ENCODE measurements at places on chromosomes 5 and 9. TPM values are rescaled to one million over a fixed set of nuclear protein-coding genes. Genes with fewer than 3 reads are reported as not detected.

GRCh38 chr9:9892217-9892616, 720.6 kb downstream of the PTPRD start:
- no peaks in the 10 kb centered on the region for H3K36me3 ChIP-seq
- no peaks in the 10 kb centered on the region for H3K4me1 ChIP-seq
- no peak overlapping the region for H3K27ac ChIP-seq

GRCh38 chr9:138115506-138115905, 237.9 kb downstream of the CACNA1B start:
- H3K4me1 ChIP-seq: no peaks in the 10 kb centered on the region
- no peak overlapping the region for H3K27ac ChIP-seq
- no peak for DNase-seq
- no peaks in the 10 kb centered on the region for H3K36me3 ChIP-seq
- no peak overlapping the region for H3K4me3 ChIP-seq
- H3K27me3 ChIP-seq: no peaks in the 10 kb centered on the region

GRCh38 chr9:71984403-71984802, 73.0 kb downstream of the C9orf85 start:
- no peak overlapping the region for H3K4me3 ChIP-seq
- H3K27me3 ChIP-seq: no peaks in the 10 kb centered on the region

DNA sequence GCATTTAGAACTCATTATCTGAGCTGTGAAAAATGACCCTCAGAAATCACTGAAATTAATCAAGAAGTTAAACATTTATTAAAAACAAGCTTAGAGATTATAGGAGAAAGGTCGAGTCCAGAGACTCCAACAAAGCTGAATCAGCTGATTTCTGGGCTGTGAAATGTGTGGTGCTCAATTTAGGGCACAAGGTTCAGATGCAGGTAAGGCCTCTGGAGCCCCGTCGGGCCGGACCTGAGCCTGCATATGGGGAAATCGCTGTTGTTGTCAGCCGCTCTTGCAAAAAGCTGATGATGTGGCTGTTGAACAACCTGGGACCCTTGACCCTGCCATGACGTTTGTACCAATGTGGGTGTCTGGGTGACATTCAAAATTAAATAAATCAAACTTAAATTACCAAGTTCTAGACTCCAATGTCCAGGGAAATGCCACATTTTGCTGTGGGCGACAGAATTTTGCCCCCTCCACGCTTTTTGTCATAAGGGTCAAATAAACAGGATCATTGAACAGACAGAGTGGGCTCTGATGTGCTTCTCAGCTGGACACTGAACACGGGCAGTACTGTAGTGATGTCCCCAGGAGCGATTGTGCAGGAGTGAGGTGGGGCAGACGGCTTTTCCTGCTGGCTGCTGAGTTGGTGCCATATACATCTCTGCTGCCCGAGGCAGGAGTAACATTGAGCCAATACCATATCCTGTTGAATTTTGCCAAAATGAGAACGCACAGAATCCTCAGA, 27.2 kb upstream of the FBP1 start:
- H3K4me3 ChIP-seq: no peak overlapping the region
- no peaks in the 10 kb centered on the region for H3K36me3 ChIP-seq
- H3K27ac ChIP-seq: no peak overlapping the region
- H3K4me1 ChIP-seq: no peaks in the 10 kb centered on the region

DNA sequence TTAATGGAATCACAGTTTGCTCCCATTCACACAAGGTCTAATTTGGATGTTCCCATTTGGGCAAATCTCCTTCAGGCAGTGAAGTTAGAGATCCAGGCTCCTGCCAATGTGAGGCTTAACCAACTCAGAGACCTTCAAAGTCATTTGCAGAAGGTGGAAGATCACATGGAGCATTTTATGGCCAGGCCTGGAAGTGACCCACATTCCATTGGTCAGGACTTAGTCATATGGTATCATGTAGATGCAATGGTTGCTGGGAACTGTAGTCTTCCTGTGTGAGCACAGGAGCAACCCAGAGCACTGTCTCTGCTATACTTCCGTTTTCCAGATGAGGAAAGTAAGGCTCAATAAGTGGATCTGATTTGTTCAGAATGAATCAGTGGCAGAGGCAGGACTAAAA, 292.7 kb upstream of the SMARCA2 start:
- H3K4me3 ChIP-seq: no peak overlapping the region
- no peak overlapping the region for H3K27ac ChIP-seq
- H3K4me1 ChIP-seq: no peaks in the 10 kb centered on the region
- no peaks in the 10 kb centered on the region for H3K27me3 ChIP-seq
- no peak for DNase-seq

DNA sequence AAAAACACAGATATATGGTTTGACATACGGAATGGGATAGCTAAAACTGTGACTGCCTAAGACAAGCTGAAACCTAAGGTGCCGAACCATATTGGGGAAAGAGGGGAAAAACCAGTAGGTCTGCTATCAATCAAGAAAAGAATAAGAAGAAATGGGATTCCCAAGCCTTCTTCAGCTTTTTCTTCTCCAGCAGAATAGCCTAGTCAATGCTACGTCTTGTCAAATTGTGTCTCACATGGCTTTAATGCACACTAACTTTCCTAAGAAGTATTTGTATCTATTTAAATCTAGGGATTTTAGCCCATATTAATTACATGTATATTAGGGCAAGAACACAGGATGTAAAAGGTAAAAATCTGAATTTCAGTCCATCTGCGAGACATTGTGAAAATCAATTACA, 797 bp upstream of the FBXO38 start:
- no peak for DNase-seq
- peaks cover 25% of the 10 kb centered on the region for H3K4me1 ChIP-seq
- peak overlapping the region; percentile 91 for H3K4me3 ChIP-seq

GRCh38 chr9:90807006-90807405, 5.4 kb downstream of the SYK start:
- H3K36me3 ChIP-seq: no peaks in the 10 kb centered on the region
- DNase-seq: no peak

DNA sequence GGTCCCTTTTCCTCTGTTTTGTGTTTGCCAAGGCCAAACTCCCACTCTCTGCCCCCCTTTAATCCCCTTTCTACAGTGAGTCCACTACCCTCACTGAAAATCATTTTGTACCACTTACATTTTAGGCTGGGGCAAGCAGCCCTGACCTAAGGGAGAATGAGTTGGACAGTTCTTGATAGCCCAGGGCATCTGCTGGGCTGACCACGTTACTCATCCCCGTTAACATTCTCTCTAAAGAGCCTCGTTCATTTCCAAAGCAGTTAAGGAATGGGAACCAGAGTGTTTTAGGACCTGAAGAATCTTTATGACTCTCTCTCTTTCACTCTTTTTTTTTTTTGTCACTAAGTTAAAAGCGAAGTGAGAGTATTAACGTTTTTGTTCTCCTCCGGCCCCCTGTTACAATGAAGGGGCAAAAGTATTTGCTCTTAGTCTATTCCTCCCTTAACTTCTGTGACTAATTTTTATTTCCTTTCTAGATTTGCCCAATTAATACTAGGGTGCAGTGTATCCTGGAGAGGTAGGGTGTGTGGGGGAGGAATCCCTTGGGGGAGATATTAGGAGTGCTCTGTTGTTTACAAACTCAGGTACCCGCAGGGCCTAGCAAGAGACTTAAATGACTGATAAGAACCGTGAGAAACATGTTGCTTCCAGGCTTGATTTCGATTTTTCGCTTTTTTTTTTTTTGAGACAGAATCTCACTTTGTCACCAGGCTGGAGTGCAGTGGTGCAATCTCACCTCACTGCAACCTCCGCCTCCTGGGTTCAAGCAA, 14.7 kb downstream of the GM2A start:
- H3K27ac ChIP-seq: no peak overlapping the region
- H3K4me3 ChIP-seq: no peak overlapping the region
- H3K4me1 ChIP-seq: no peaks in the 10 kb centered on the region
- no peaks in the 10 kb centered on the region for H3K27me3 ChIP-seq

DNA sequence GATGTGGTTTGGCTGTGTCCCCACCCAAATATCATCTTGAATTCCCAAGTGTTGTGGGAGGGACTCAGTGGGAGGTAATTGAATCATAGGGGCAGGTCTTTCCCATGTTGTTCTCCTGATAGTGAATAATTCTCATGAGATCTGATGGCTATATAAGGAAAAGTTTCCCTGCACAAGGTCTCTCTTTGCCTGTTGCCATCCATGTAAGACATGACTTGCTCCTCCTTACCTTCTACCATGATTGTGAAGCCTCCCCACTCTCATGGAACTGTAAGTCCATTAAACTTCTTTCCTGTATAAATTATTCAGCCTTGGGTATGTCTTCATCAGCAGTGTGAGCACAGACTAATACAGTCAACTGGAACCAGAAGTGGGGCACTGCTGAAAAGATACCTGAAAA, 262.4 kb upstream of the RFX3 start:
- no peak overlapping the region for H3K27ac ChIP-seq
- H3K4me3 ChIP-seq: no peak overlapping the region
- H3K27me3 ChIP-seq: no peaks in the 10 kb centered on the region
- no peak for DNase-seq
- H3K36me3 ChIP-seq: no peaks in the 10 kb centered on the region
- H3K4me1 ChIP-seq: peaks cover 2% of the 10 kb centered on the region

DNA sequence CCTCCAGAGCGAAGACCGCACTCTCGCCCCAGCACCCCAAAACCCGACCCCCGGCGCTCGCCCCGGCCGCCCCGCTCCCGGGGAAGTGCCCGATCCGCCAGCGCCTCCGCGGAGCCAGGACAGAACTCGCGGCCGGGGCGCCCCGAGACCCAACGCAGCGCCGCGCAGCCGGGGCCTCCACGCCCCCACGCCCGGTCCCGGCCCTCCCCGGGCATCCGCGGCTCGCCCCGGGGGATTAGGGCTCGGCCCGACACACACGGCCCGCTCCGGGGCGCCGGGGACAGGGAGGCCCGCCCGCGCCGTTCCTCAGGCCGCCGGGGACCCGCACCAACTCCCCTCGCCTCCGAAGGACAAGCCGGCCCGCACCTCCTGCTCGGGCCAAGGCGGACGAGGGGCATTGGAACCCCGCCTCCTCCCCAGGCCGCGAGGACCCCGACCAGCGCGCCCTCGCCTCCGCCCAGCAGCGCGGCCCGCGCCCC, 544 bp downstream of the FNBP1 start:
- no peak for DNase-seq
- no peaks in the 10 kb centered on the region for H3K36me3 ChIP-seq
- H3K27me3 ChIP-seq: no peaks in the 10 kb centered on the region
- H3K4me1 ChIP-seq: peaks cover 39% of the 10 kb centered on the region

- no peaks in the 10 kb centered on the region for H3K4me1 ChIP-seq
- no peak for DNase-seq
- H3K36me3 ChIP-seq: no peaks in the 10 kb centered on the region
- no peak overlapping the region for H3K4me3 ChIP-seq
Observed at GRCh38 chr5:175394601-175395000, 49.4 kb downstream of the DRD1 start.

- no peak for DNase-seq
- H3K36me3 ChIP-seq: no peaks in the 10 kb centered on the region
- peak overlapping the region; percentile 0 for H3K4me3 ChIP-seq
Observed at GRCh38 chr5:150639751-150640150, 709 bp upstream of the SYNPO start.

- no peaks in the 10 kb centered on the region for H3K36me3 ChIP-seq
- H3K27me3 ChIP-seq: no peaks in the 10 kb centered on the region
Observed at GRCh38 chr9:123742009-123742767, 187.7 kb downstream of the DENND1A start.

GRCh38 chr5:65907135-65907534, 19.2 kb upstream of the ERBIN start:
- no peak for DNase-seq
- H3K27ac ChIP-seq: no peak overlapping the region
- H3K4me1 ChIP-seq: no peaks in the 10 kb centered on the region

DNA sequence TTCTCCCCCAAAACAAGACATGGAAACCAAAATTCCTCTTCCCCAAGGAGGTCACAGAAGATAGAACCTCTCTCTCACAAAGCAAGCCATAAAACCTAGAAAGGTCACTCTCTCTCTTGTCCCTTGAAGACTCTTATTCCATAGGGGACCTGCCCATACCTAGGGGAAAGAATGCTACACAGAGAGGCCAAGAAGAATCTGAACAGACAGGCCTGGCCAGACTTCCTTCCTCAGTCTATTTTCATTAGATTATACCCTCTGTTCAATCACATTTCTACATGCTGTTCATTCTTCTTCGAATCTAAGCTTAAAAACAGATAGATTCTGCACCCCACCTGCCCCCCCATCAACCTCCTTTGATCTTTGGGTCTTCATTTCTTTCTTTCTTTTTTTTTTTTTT, 206.8 kb downstream of the TLE4 start:
- no peaks in the 10 kb centered on the region for H3K27me3 ChIP-seq
- H3K4me1 ChIP-seq: no peaks in the 10 kb centered on the region
- no peak overlapping the region for H3K4me3 ChIP-seq
- DNase-seq: no peak
- no peak overlapping the region for H3K27ac ChIP-seq

- DNase-seq: no peak
- no peak overlapping the region for H3K4me3 ChIP-seq
- H3K36me3 ChIP-seq: no peaks in the 10 kb centered on the region
- no peaks in the 10 kb centered on the region for H3K27me3 ChIP-seq
- H3K27ac ChIP-seq: no peak overlapping the region
Observed at GRCh38 chr5:83227611-83228010, 150.3 kb downstream of the XRCC4 start.

DNA sequence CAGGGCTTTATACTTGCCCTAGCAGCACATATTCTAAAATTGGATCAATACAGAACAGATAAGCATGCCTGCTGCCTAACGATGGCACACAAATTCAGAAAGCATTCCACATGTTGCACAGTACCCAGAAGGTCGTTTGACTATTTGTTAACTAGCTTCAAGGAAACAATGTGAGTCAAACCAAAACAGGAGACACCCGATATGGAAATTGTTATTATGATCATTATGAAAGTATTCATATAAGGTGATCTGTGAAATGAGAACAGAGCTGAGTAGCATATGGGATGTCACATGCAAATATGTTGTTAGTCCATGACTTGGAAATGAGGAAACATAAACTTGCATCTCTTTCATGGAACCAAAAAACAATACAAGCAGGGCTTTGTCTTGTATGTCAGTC, 56.3 kb upstream of the BICD2 start:
- peaks cover 4% of the 10 kb centered on the region for H3K27me3 ChIP-seq
- no peaks in the 10 kb centered on the region for H3K36me3 ChIP-seq
- H3K4me1 ChIP-seq: no peaks in the 10 kb centered on the region
- no peak overlapping the region for H3K27ac ChIP-seq
- DNase-seq: no peak

- H3K36me3 ChIP-seq: peaks cover 25% of the 10 kb centered on the region
- no peak overlapping the region for H3K4me3 ChIP-seq
- DNase-seq: no peak
- no peaks in the 10 kb centered on the region for H3K27me3 ChIP-seq
- H3K4me1 ChIP-seq: peaks cover 3% of the 10 kb centered on the region
Observed at GRCh38 chr9:110241260-110241857, 14.9 kb downstream of the TXN start.

Gene LCNL1
- total RNA-seq: not detected

Gene SPINK14
- total RNA-seq: not detected

Gene DNM1
- total RNA-seq: 7.2 TPM

Gene LTC4S
- 4.9 TPM for total RNA-seq

Gene EQTN
- not detected for total RNA-seq

Gene ZMYND19
- 10.8 TPM for total RNA-seq

Gene WDR38
- total RNA-seq: not detected

Gene ZNF79
- total RNA-seq: 7.3 TPM

Gene C9orf153
- 0.68 TPM for total RNA-seq

Gene ZSWIM6
- total RNA-seq: 10.6 TPM

Gene ORM2
- not detected for total RNA-seq

Gene BHMT2
- total RNA-seq: 16.1 TPM

Gene SPINK4
- total RNA-seq: not detected

Gene ZBED3
- 4.4 TPM for total RNA-seq

Gene DDX46
- total RNA-seq: 27.1 TPM

Gene PPP2R2B
- 29.8 TPM for total RNA-seq
